Activated CD4-positive, alpha-beta T cell treated with anti-CD3 and anti-CD28 coated beads for 4 hours (primary cell): ENCODE measurements at places on chromosomes 3 and 15.
A peak's percentile ranks its signal among the peaks of the same experiment; 100 is the strongest.

DNA sequence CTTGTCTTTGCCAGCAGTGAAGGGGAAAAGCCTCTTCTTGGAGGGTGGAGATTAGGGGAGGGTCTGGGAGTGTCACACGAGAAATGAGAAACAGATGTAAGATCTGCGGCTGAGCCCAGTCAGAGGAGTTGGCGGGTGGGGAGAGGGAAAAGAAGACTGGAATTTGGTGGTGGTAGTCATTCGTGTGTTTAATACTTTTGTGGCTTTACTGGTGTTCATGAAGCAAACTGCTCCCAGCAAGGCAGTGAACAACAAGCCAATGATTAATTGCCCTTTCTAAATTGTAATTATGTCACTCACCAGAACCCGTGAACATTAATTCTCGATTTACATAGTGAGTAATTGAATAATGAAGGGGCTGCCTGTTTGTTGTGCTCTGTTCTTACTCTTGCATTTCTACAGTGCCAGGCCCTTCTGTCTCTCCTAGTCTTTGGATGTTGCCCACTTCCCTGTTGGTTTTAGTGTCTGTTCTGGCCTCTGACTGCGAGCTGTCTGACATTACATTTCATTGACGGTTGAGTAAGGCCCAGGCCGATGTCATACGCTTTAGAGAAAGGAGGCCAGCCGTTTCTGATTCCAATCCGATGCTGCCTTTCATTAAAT, 78.0 kb downstream of the CHCHD6 start:
- no peak for DNase-seq

- DNase-seq = no peak
Observed at GRCh38 chr3:50671331-50671730, 3.4 kb upstream of the DOCK3 start.

GRCh38 chr3:72348357-72348756, 499.9 kb downstream of the SHQ1 start:
- DNase-seq = no peak

GRCh38 chr3:20924646-20925385, 738.8 kb upstream of the SGO1 start:
- no peak for DNase-seq

DNA sequence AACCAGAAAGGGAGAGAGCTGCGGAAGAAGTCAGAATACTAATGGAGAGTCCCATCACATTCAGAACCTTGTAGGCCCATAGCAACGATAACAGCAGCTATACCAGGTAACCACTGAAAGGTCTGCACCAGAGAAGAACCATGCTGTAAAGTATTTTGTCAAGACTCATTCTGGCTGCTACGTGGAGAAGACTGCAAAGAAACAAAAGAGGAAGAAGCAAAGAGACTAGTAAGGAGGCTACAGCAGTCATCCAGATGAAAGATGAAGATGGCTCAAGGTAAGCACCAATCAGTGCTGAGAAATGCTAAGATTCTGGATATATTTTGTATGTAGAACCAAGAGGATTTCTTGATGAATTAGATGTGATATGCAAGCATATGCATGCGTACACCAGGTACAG, 39.6 kb downstream of the ACAP2 start:
- no peak for DNase-seq

DNA sequence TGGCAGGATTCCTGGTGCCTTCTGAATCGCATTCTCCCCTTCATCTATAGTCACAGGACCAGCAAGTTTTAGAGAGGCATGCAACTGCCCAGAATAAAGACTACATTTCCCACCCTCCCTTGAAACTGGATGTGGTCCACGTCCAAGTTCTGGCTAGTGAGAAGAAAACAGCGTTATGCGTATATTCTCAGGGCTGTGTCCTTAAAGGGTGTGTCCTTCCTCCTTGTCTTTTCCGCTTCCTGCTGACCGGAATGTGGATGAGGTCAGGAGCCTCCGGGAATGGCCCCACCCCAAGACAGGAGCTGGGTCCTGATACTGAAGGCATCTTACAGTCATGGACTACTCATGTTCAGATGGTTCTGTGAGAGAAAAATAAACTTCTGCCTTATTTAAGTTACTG, 20.2 kb downstream of the CHST2 start:
- no peak for DNase-seq

GRCh38 chr3:184717399-184717983, 5.6 kb upstream of the MAGEF1 start:
- no peak for DNase-seq

DNA sequence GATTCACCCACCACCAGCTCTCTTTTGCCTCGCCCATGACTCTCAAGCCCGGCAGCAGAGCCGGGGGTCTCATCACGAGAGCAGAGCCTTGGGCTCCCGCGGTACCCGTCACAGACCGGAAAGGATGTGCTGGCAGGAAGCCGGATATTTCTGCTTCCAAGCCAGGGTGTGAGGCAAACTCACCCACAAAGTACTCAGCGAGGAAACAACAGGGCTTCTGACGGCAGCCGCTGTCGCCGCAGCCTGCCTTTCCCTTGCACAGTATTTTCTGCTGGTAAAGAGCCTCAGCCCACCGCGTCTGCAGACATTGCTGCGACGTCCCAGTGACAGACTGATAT, 119.9 kb downstream of the NSMCE3 start:
- DNase-seq = no peak

- no peak for DNase-seq
Observed at GRCh38 chr3:194312743-194313281, 38.3 kb downstream of the CPN2 start.

DNA sequence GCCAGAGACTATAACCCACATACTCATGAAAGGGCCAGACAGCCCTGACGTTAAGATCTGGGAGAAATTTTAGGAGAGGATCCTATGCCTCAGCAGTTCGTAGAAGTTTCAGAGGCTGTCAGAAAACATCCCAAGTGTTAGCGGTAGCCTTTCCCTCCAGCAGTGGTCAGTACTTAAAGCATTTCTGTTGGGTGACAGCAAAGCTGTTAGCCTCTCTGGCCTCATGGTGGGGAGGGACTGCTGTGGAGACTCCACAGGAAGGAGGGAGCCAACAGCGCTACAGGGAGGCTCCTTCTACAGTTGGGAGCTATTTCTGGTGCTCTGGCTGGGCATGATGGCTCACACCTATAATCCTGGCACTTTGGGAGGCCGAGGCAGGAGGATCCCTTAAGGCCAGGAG, 27.4 kb downstream of the IDH2 start:
- DNase-seq = no peak

DNA sequence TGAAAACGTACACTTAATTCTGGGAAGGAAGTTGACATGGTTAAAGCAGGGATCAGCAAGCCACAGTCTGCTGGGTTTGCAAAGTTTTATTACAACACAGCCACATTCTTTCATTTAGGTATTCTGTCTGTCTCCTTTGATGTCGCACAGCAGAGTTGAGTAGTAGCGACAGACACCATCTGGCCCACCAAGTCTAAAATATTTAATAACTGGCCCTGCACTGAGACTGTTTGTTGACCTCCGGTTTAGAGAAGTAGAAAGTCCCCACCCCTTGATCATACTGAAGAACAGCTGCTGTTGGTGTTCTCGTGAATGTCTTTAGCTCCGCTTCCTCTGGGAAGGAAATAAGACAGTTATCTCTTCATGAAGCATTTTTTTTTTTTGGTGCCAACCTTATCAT, 66.2 kb downstream of the MCTP2 start:
- DNase-seq = no peak

DNA sequence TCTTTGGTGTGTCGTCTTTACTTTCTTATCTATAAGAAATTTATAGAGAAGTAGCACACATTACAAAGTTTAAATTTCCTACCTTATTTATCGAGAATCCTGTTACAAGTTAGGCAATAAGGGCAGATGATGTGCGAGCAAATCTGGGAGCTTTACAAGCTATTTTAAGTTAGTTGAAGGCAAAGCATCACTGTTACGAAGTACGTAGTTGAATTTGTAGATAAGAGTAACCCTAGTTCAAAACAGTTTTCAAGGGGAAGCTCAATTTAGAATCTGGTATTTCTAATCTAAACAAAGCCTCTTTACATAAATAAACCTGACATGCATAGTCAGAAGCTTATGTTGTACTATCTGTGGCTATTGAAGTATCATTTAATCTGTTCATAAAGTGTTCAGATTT, 8.4 kb downstream of the KBTBD8 start:
- DNase-seq = no peak

GRCh38 chr15:50627351-50628055, 59.1 kb downstream of the TRPM7 start:
- DNase-seq = no peak

DNA sequence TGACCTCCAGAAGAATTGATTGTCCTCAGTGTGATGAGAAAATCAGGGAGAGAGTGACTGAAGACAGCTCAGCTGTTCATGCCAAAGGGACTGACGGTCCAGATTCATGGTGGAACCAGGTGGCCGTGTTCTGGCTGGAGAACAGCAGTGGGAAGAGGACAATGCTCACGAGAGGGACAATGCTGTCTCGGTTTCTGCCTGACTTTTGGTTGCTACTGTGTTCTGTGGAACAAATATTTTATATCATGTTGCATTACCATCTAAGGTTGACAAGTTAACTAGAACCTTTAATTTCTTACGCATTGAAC, 58.0 kb upstream of the ULK4 start:
- DNase-seq = no peak

DNA sequence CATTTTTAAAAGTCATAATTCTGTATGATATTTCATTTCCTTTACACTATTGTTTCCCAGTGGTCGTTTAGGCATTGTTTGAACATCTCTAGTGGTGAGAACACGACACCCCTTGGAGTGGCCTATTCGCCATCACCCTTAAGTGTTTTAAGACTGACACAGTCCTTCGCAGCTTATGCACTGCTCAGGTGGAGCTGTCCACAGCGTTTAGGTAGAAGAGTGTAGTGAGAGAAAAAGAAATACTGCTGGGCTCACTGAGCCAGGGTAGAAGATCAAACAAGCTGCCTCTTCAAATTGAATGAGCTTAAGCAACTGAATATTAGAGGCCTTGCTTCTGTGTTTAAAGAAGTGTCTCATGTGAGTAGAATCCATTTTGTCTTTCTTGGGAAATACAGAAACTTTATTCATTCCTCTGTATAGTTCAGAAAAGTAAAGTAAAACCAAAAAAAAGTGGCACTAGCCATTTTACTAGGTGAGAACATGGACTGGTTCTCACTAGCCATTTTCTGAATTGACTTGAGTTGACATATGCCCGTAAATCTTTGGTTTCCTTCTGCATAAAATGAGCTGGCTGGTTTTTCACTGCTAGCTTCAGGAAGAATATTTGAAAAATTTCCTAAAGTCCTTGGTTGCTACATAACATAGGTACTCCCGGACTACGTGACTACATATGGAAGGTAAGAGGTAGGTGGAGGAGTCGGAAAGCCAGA, 155.9 kb downstream of the P3H2 start:
- DNase-seq = no peak

- DNase-seq = no peak
Observed at GRCh38 chr15:62802612-62803011, 239.9 kb upstream of the TPM1 start.

GRCh38 chr3:129603561-129603942, 2.9 kb downstream of the PLXND1 start:
- no peak for DNase-seq

- no peak for DNase-seq
Observed at GRCh38 chr15:75058127-75058905, 34.9 kb downstream of the PPCDC start.

DNA sequence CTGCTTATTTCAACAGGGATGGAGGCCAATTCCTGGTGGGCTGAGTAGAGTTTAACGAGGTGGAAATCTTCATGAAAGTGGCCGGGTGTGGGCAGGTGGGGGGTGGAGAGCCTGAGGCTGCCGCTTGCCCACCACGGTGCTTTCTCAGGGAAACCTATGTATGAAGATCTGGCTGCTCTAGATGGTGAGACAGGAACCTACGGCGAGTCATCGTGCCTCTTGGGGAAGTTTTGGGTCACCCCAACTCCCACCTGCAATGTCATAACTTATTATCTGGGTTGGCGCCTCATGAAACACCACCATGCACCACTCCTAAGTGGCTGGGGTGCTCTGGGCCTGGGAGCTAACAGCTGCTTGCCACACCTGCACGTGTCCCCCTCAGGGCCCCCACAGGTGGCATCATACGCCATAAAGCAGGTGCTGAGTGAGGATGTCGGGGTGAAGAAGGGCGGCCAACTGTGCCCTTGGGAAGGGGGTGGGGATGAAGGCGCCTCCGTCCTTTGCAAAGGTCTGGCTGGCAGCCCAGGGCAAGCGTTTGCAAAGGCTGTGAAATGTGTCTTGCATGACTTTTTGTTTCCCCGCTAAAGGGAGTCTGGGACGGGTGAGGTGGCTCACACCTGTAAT, 27.9 kb upstream of the SNRPA1 start:
- no peak for DNase-seq

DNA sequence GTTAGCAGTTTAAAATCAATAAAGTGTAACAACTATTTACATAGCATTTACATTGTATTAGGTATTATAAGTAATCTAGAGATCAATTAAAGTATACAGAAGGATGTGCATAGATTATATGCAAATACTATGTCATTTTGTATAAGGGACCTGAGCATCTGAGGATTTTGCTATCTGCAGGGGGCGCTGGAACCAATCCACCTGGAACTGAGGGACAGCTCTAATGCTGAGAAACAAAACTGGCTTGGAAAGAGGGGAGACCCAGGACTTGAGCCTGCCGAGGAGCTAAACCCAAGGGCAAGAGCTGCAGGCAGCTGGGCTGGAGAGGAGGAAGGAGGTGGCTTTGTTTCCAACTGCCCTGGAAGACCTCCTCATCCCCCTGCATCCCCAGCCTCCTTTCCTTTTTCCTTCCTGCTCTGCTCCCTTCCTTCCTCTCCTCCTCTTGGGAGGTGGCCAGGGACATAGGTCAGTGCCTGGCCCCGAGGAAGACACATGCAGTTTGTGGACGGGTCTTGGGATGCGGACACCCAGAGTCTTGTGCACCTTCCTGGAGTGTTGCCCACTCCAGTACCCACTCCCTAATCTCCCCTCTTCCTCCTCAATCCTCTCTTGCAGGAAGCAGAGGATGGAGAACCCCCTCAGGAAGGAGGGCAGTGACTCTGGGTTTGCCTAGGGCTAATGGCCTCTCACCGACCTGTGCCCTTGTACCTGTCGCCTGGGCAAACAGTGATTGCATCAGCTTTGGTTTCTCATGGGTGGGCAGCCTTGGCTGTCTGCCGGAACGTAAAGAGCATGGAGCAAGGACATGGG, 825 bp upstream of the RTP3 start:
- peak; percentile 47 for DNase-seq

GRCh38 chr3:18344306-18345014, 80.7 kb downstream of the SATB1 start:
- DNase-seq = no peak

GRCh38 chr3:5057272-5057671, 64.8 kb upstream of the ARL8B start:
- DNase-seq = no peak

GRCh38 chr15:38877471-38877870, 312.9 kb upstream of the RASGRP1 start:
- no peak for DNase-seq
